Bronchial epithelial cell (primary cell): ENCODE measurements at places on chromosomes 1 and 21.

DNA sequence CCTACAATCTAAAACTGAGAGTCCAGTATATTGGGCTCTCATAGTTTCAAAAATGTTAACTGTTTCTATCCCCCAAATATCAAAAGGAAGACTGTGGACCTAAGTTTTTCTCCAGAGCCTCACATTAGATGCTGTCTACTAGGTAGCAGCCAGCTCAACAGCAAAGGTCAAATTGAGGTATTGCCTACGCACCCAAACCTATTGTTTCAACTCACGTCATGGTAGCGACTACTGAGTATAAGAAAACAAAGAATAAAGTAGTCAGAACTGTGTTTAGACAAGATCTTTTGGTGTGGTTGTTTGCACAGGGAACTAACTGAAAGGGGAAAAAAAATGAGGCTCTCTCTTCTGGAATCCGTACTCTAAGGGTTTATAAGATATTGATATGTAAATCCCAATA lies 173.2 kb downstream of the LBR start:
- DNase-seq, result peak; percentile 80

DNA sequence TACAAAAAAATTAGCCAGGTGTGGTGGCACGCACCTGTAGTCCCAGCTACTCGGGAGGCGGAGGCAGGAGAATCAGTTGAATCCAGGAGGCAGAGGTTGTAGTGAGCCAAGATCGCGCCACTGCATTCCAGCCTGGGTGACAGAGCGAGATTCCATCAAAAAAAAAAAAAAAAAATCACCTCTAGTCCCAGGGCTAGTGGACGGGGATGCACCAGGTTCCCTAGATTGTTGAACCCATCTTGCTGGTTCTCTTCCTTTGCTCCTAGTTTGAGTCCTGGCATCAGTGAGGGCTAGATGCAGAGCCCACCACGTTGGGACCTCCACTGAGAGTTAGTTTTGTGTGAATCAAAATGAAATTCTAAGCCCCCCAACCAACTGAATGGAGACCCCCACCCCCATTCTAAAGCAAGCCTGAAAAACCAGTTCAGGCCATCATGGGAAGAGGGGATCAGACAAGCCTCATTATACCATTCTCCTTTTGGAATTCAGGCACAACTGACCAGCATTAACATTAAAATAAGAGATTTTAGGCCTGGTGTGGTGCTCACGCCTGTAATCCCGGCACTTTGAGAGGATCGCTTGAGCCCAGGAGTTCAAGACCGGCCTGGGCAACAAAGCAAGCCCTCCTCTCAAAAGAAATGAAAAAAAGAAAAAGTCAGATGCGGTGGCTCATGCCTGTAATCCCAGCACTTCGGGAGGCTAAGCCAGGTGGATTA lies 17.9 kb upstream of the L1TD1 start:
- DNase-seq, result no peak

DNA sequence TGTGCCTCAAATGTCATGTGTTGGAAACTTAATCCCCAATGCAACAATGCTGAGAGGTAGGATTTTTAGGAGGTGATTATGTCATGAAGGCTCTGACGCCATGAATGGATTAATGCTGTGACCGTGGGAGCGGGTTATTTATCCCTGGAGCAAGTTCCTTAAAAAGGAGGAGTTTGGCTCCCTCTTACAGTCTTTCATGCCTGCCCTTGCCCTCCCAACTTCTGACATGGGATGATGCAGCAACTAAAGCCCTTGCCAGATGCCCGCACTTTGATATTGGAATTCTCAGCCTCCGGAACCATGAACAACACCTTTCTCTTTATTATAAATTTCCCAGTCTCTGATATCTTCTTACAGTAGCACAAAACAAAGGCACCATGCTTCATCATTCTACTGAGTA lies 685.3 kb upstream of the CHRM3 start:
- DNase-seq, result no peak

GRCh38 chr1:150429805-150430204 lies 57.4 kb upstream of the TARS2 start:
- DNase-seq, result peak; percentile 44

DNA sequence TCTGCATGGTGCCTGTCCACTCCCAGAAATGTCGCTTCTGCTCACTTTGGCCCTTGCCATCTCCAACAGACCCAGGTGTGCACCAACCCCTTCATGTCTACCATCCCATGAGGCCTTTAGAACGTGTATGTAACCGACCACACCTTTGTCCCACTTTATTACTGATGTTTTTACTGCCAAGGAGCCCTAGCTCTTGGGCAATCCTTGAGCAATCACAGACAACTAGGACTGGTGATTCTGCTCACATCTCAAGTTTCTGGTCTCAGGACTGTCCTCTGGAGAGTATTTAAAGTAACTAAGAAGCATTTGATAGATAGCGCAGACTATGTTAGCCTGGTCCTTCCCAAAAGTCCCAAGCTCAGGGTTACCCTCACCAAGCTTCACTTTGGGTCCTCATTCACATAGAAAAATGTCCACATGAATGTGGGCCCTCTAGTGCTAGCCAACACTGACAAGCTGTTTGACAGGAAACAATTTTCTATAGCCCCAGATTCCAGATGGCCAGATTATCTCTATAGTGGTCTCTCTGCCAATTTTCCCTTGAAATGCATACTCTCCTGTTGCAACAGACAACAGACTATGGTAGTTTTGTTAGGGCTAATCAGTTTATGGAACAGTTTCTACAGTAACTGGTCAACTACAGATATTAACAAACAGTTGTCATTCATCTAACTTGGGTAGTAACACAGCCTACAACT lies 6.9 kb upstream of the TMEM81 start:
- no peak for DNase-seq

- DNase-seq, result no peak
These were observed 36.3 kb downstream of the MARK1 start for GRCh38 chr1:220564216-220564615.

- no peak for DNase-seq
These were observed 419.4 kb downstream of the GPATCH2 start for GRCh38 chr1:217211486-217211885.

GRCh38 chr1:170215072-170215885 lies 69.5 kb downstream of the NTMT2 start:
- DNase-seq, result no peak

GRCh38 chr1:90650401-90650800 lies 66.7 kb downstream of the BARHL2 start:
- no peak for DNase-seq

DNA sequence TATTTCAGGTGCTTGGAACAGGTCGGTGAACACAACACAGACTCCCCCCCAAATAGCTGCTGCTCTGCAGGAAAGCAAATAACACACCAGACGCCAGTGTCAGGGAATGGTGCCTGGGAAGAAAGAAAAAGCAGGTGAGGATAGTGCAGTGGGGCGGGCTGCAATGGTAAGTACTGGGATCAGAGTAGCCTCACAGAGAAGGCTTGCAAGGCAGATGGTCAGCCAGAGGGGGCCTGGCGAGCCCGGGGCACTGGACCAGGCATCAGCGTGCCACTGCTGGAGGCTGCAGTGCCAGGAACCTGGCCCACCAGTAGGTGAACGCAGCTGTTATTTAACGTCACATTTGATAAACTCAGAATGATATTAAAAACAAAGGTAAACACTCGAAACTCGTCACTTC lies 60.0 kb downstream of the POFUT2 start:
- DNase-seq, result no peak

GRCh38 chr1:219476716-219477115 lies 136.2 kb downstream of the ZC3H11B start:
- no peak for DNase-seq

DNA sequence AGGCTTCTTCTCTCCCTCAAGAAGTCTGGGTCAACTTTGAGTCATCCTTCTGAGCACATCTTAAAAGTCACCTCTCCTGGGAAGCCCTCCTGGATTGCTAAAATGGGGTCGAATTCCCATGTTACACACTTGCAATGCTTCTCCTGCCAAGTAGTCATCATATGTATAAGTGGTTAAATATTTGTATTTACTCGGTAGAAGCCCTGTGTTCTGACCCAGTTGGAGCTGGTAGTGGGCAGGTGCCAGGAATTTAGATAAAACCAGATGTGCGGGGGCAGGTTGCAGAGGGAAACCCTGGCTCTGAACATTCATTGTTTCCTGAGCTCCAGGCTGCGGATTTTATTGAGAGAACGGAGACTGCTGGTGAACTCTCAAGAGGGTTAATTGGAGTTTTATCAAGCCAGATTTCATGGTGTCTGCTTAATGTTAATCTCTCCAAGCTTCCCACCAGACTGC lies 52.8 kb upstream of the RPL11 start:
- no peak for DNase-seq

GRCh38 chr1:158685085-158685484 lies 1.4 kb downstream of the SPTA1 start:
- DNase-seq, result no peak

DNA sequence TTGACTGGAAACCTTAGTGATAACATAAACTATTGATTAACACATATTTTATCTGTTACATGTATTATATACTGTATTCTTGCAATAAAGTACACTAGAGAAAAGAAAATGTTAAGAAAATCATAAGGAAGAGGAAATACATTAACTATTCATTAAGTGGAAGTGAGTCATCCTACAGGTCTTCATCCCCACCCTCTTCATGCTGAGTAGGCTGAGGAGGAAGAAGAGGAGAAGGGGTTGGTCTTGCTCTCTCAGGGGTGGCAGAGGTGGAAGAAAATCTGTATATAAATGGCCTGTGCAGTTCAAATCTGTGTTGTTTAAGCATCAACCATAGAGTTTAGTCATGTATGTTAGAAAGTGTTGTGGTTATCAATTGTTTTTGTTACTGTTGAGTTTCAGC lies 66.1 kb upstream of the CHODL start:
- DNase-seq, result no peak

DNA sequence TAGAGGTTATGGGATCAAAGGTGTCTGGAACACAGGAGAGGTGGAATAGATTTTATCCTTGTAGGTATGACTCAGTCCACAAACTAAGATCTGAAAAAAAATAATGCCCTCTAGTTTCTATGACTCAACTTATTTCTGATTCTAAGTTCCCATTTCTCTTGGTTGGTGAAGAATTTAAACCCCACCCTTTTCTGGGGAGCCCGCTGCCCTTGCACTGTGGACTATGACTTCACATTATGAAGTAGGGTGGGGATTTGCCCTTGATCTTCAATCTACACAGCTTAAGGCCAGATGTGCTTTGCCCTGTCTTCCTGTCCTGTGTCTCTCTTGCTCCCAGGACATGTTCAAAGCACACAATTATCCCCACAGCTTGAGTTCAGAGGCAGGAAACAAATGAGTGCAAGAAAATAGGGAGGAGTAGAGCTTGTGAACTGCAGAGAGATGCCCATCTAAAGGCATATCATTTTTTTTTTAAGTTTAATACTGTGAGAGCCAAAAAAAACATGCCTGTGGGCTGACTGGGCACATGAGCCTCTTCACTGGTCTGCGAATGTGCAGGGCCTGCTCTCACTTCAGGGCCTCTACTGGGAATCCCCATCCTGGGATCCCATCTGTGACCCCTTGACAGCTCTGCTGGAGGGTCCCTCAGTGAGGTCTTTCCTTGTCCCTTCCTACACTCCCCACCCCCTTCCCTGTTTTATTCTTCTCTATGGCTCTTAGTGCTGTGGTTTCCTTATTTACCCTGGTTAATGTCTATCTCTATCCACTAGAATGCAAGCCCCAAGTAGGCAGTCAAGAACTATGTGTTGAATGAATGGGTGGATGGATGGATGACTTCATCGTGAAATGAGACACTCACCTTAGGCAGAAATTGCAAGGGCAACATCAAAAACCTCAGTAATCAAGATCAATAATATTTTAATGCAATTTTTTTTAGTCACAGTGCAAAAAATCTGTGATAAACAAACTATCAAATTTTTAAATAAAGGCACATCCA lies 61.5 kb downstream of the CD58 start:
- DNase-seq, result peak; percentile 95

- no peak for DNase-seq
These were observed 590.9 kb upstream of the PLXNA2 start for GRCh38 chr1:208835097-208835463.

- DNase-seq, result no peak
These were observed 12.2 kb upstream of the SAMD13 start for GRCh38 chr1:84289169-84289785.

GRCh38 chr1:165481820-165482532 lies 37.0 kb upstream of the RXRG start:
- peak; percentile 96 for DNase-seq

DNA sequence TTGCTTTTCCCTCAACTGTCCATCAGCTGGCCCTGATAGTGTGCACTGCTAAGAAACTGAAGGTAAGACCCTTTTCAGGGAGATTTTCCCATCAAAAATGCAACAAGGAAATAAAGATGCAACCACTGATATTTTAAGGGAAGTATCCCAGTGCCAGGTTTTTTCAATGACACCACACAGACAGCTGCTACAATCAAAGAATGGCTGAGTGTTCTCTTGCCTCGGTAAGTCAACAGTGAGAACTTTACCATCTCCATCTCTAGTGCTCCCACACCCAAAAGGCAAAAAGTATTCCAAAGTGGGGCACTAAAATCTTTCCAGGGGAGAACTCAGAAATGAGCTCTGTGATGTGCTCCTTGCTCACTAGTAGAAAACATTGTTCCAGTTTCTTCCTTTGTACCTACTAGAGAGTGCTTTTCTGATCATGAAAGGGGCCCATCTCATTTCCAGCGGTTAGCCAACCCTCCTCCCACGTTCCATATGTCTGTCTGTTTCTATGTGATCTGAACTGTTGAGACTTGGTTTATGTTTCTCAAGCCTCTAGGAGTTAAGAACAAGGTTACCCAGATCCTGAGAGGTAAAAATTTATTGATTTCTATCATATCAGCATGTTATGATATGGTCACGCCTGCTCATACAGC lies 67.6 kb upstream of the NEK2 start:
- no peak for DNase-seq

GRCh38 chr1:198275597-198275996 lies 118.8 kb downstream of the NEK7 start:
- DNase-seq, result no peak

GRCh38 chr1:117365350-117366176 lies 1.7 kb upstream of the MAN1A2 start:
- DNase-seq, result peak; percentile 21

DNA sequence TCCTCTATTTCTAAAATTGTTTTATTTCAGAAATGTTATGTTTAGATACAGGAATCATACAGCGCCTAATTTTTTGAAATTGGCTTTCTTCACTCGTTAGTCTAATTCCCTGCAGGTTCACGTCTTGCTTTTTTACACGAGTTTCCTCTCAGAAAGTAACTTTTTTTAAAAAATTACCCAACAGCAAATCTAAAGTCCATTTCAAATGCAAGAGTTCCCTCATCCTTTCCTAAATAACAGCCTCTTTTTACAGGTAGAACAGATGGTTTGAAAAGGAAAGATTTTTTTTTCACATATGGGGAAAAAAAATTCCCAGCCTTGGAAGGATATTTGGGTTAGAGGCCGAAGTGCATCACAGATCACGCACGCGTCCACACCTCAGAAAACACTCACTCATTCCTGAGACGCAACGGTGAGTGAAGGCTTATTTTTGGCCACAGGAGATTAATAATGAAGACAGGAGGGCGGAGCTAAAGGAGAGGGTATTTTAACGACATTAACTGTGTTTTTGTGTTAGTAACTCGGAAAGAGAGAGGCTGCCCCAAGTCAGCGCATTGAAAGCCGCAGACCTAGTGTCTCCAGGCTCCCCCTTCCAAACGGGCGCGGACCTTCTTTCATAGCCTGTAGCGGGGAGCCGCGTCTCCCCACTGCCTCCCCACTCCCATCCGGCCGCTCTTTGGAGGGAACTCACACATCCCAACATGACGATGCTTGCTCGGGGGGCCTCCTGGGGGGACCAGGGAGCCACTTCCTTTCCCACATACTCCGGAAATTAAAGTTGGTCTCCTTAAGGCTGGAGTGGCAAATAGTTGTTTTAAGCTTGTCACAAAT lies 969 bp upstream of the RIPK4 start:
- peak; percentile 45 for DNase-seq

- DNase-seq, result no peak
These were observed 8.2 kb downstream of the TNN start for GRCh38 chr1:175075572-175076568.
